ENCODE measurements at places on chromosomes 4 and X.

GRCh38 chr4:151143162-151143561, 43.7 kb downstream of the RPS3A start:
- no peak for DNase-seq

GRCh38 chrX:54177306-54177705, 5.7 kb downstream of the FAM120C start:
- DNase-seq: no peak

- no peak for DNase-seq
Observed at GRCh38 chrX:129845616-129846190, 2.0 kb upstream of the ZDHHC9 start.

GRCh38 chr4:146224326-146224966, 10.1 kb downstream of the REELD1 start:
- no peak for DNase-seq

DNA sequence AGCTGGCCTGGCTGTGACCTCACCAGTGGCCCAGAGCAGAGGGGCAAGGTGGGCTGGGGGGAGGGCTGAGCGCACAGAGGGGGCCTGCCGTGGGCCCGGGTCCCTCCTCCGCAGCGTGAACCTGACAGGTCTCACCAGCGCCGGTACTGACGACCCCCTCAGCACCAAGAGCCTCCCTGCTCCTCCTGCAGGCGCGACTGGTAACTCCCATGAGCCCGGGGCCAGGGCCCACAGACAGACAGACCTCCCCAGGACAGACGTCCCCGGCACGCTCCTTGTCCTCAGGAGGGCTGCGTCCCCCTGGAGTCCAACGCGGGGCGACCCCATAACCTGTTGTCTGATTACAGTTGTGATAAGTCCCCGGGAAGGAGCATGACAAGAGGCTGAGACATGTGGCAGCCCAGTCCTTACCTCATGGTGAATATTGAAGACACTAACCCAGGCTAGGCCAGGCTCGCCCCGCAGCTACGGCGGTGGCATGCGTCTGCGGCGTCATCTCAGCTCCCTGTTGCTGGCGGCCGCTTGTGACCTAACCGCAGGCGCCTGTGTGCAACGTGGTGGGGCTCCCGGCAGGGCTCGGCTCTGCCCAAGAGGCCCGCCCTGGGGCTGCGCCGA, 8.5 kb downstream of the AKAP17A start:
- no peak for DNase-seq

DNA sequence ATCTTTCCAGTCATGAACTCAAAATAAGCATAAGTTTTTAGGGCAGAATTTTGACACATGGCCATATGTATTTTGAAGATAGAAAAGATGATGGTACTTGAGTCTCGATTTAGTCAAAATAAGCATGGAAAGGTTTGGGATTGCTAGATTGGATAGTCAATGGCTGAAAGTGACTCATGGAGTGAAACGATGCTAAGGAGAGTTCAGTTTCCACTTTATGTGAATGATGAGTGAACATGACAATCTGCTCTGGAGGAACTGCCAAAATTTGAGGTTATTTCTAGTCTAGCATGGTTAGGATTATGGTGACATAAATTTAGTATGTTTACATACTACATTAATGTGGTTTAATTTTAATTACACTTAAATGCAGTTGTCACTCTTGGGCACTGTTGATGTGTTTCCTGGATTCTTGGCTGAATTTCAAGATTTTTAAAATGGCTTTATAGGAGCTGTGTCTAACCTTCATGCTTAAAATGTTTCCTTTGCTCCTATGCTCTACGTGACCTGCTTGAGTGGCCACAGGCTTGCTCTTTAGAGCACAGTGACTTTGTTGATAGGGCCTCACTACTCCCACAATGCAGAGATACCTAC, 17.1 kb downstream of the DDX3X start:
- DNase-seq: no peak

DNA sequence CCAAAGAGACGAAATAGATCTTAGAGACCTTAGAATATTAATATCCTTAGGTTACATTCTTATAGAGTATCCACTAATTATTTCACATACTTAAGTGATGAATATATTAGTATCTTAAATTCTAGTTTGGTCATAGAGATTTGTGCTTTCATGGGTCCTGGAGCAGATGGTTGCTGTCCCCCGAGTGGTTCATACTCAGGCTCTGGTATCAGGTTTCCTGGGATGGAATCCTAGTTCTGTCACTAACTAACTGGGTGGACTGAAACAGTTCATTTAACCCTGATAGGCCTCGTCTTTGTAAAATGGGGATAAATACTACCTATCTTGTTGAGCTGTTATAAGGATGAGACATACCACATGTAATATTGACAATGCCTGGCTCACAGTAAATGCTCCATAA, 264.6 kb downstream of the TENM3 start:
- DNase-seq: no peak

DNA sequence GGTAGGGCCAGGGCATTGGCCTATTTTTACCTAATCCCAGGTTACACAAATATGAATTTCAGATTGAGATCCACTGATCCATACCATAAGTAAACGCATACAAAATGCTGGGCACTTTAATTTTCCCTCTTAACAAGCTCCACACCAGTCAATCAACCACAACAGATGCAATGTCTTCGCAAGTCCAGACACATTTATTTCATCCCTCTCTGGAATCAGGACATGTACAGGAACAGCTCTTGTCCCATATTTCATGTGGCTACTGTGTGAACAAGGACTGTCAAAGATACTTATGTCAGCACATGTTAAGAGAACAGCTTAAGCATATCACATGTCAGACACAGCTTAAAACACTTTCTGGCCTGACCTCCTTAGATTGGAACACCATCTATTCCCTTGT, 145.9 kb downstream of the PPP3CA start:
- DNase-seq: no peak

DNA sequence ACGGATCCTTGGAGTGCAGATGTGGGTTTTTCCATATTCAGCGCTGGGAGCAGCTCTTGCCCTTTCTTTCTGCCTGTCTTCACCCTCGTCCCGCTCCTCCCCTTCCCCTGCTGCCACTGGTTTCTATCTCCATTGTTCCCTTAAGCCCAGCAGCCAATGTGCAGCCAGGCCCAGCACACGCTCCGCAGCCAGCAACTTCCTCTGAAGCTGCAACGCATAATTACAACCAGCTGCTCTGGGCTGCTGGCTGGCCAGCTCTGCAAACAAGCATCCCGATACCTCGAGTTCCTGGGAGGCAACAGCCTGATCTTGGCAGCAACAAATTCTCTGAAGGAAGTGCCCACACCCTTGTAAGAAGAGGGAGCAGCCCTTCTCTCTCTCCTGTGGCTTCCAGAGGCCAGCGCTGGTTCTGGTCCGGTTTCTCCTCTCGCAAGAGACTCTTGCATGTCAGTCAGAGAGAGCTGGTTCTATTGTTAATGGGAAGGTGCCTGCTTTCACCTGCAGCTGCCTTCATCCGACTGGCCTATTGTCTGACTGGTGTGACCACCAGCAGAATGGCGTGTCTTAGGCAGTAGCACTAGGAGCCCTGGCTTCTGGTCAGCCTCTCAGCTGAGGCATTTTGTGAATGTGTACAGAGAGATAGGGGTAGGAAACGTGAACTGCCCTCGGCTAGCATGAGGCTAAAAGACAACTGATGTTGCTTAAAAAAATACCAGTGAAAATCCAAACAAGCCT, 83.8 kb upstream of the MAML3 start:
- peak; percentile 74 for DNase-seq

DNA sequence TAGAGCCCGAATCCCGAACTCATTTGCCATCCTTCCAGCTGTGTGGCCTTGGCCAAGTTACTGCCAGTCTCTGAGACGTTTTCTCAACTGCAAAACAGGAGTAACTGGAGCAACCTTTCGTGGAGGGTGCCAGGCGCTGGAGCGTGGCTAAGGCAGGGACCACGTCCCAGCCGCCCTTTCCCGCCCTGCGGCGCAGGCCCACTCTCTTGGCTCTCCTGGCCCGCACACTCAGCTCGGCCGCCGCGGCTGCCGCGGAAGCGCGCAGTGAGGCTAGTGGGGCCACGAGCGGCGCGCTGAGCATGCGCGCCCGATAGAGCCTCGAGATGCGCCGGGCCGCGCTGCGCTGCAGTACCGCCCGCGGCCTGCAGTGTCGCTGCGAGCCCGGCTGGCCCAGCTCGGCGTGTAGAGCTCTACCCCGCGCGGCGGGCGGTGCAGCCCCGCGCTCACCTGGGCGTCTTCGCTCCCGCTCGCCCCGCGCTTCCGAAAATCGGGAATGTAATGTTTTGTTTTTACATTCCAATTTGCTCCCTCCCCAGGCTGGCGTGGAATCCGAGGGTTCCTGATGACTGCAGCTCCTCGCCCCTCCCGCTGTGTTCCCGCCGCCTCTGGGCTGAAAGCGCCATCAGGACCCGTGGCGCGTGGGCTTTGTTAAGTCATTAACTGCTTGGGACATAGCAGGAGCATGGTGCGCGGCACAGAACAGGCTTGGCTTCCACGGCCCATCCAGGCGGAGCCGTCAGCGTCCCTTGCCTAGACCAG, 4.0 kb upstream of the ZNF518B start:
- DNase-seq: no peak

GRCh38 chr4:74320559-74321118, 12.4 kb downstream of the EPGN start:
- DNase-seq: peak; percentile 45

DNA sequence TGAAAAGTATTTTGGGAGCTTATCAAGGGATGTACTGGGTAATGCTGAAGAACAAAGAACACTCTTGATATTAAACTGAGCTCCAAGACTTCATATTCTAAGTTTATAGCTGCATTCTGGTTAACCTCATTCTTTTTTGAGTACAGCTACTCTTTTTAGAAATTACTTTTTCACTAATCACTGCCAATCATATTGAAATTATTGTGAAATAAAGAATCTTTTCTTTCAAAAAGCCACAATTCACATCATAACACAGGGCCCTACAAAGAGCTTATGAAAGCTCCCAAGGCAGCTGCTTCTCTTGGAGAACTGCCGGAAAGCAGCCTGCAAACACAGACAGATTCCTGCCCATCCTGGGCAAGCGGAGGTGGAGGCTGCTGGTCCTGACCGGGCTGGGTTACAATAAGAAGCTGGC, 121.4 kb downstream of the RNF150 start:
- no peak for DNase-seq

DNA sequence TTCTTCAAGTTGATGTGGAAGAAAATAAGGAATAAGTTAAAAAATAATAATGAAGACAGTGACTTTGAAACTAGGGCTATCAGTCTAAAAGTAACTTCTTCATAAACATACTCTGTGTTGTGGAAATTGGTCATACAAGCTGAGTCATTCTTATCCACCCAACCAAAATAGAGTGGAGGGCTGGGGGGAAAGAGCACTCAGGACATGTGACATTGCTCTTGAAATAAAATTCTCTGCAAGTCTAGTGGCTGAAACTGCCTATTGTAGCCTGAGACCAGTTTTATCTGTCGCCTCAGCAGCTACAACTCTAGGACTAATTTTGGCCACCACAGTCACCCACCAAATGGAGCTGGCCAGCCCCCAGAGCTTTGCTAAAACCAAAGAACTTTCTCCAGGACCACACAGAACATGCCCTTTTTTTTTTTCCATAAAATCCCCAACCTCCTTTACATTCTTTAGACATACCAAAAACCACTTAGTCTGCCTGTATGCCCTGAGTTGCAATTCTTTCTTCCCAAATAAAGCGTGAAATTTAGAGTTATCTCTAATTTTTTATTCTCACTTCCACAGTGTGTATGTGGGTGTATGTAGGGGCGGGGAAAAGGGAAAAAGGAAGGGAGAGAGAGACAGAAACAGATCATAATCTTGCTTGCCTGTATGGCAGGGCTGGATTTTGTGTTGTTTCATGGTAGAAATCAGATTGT, 23.0 kb upstream of the SLC25A4 start:
- no peak for DNase-seq

- no peak for DNase-seq
Observed at GRCh38 chrX:41921492-41922430, 1.6 kb downstream of the CASK start.

DNA sequence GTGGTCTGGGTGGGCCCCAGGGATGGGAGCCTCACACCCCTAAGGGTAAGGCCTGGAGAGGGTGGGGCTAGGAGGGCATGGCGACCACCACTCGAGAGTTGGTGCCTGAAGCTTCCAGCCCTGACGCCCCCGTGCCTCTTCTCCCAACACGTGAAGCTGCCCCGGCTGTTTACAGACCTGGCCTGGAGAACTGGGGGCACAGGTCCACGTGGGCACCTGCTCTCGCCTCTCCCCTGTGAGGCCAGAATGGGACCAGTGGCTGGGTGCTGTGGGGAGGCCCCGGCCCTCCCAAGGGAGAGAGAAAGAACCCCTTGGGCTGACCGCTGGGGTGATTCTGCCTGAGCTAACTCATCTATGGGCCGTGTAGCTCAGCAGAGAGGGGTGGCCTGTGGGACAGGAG, 15.5 kb downstream of the NAT8L start:
- no peak for DNase-seq
